ENCODE measurements at places on chromosomes 5 and 9.

DNA sequence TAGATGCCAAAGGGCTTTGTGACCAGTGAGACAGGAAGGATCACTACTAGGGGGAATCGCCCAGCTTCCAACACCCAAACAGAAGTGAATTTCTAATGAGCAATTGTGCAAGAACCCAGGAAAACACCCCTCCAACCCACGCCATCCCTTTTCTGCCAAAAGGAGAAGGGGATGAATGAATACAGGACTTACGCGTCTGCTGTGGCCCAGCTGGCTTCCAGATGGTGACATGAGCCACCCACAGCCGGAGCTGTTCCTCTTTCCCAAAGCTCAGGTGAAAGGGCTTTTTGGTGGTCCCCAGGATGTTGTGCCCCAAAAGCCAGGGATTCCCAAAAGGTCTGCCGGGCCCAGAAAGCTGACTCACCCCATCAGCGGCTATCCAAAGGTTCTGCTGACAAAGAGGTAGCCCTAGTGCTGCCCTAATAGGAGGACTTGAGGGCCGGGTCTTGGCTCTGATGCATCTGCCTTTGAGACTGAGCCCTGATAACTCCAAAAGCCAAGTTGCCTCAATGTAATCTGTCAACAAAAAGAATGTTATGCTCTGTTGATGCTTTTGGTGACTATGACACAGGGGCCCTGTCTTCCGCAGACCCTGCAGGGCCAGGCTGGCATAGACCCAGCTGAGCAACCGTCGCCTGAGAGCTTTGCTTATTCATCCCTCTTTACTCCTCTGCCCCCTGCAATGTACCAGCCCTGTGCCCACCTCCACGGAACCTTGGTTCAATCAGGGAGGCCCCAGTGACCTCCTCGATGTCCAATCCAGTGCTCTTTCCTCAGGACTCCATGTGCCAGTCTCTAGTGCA is 14.5 kb downstream of the GSN start:
- DNase-seq, result peak; percentile 50

DNA sequence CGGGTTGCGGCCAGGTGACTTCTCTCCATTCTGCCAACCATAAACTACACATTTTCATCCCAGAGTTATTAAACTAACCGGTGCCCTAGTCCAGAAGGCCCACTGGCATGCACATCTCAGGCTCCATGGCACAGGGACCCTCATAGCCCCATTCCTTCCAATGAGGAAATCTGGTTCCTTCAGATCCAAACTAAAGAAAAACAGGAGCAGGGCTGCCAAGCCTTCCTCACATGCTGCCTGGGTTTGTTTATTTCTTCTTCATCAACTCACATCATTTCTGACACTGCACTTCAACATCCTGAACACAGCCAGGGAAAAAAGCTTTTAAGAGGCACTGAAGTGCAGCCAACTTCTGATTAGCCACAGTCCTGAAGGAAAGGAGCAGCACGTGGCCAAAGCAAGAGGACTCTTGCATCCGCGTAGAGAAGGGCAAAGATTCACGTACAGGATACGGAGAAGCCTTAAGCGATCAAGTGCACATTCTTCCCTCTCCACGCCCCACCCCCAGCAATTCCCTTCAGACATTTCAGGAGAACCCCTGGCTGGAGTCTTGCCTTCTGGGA is 22.5 kb downstream of the LHFPL2 start:
- no peak for DNase-seq

DNA sequence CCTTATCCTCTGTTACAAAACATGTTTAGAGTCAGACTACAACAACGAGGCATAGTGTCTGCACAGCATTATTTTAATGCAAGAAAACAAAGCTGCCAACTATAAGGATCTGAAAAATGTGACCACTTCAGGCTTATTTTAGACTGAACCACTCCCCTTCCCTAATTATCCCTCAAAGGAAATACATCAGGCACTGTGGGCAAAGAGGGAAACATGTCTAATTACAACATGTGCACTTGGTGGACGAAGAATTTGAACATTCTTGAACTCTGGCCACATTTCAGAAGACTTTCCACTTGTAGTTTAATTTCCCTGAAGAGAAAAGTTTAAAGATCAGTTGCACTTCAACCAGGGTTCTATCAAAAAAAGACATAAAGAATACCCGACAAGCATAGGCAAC is 3.8 kb downstream of the MTMR12 start:
- peak; percentile 32 for DNase-seq

- no peak for DNase-seq
These were observed 20.4 kb upstream of the UBAP1 start for GRCh38 chr9:34158362-34158869.
